ENCODE measurements at places on chromosomes 1 and 21.

- no peak for DNase-seq
Observed at GRCh38 chr1:234538930-234539649, 60.1 kb upstream of the TARBP1 start.

GRCh38 chr1:24688033-24688432 is 44.9 kb downstream of the SRRM1 start:
- DNase-seq: no peak

GRCh38 chr1:13888351-13888986 is 188.5 kb downstream of the PRDM2 start:
- DNase-seq: no peak

GRCh38 chr1:9135073-9135836 is 6.4 kb upstream of the GPR157 start:
- no peak for DNase-seq

DNA sequence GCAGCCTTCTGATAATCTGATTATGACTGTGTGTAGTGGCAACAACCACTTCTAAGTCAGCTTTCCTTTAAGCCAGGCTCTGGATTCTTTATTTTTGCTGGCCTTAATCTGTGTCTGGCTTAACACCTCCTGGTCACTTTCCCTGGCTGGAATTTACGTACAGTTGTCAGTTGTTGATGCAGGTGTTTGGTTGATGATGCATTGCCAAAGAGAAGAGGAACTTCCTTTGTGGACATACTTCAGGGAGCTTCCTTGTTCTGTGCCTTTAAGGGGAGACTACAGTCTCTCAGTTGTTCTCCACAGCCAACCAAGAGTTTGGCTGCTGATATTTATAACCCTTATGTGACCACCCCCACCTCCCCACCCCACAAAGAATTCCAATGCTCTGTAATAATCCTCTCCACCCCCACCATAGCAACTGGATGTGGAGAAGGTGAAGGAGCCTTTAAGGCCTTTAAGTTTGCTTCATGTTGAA is 96.0 kb upstream of the BMP8A start:
- no peak for DNase-seq

- no peak for DNase-seq
Observed at GRCh38 chr1:37305841-37306240, 168.5 kb upstream of the ZC3H12A start.

DNA sequence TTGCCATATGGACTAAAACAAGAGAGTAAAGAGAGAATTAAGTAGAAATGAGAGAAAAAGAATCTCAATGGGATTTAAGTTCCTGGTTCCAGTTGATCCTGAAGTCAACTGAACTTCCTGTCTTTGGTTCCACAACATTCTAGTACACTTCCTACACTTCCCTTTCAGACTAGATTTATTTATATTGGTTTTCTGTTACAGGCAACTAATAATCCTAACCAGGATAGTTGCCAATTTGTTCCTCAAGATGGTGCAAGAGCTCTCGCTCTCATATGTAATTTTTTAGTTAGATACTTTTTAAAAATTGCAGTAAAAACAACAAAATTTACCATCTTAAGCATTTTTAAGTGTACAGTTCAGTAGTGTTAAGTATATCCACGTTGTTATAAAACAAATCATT is 28.8 kb upstream of the TRIM45 start:
- DNase-seq: no peak

GRCh38 chr1:159821171-159821867 is 5.4 kb upstream of the SLAMF8 start:
- no peak for DNase-seq

DNA sequence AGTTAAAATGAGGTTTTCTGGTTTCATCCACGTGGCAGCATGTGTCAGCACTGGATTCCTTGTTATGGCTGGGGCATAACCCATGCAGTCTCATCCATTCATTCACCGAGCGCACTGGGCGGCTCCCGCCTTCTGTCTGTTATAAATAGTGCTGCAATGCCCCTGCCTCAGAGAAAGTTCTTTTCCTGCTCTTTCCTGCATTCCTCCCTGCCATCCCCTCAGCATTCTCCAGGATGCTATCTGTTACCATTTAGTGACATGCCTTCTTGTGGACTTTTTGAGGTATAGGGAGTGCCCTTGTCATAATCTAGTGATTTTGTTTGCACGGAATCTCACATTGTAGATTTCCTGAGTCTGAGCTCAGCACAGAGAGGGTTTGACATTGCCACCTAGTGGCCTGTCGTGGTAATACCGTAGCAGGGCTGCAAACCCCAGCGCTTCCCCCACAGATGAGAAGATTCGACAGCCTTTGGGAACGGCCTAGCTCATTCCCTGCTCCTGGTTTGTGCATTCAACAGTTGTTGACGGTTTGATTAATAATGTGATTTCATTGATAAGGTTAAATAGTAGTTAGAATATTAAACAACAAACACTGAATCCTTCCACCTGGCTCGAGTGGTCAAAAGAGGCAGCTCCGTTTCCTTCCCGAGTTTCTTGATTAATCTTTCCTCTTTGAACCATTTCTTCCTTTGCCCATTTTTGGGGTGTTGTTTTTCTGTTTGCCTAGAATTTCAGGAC is 46.3 kb downstream of the UMODL1 start:
- peak; percentile 80 for DNase-seq

DNA sequence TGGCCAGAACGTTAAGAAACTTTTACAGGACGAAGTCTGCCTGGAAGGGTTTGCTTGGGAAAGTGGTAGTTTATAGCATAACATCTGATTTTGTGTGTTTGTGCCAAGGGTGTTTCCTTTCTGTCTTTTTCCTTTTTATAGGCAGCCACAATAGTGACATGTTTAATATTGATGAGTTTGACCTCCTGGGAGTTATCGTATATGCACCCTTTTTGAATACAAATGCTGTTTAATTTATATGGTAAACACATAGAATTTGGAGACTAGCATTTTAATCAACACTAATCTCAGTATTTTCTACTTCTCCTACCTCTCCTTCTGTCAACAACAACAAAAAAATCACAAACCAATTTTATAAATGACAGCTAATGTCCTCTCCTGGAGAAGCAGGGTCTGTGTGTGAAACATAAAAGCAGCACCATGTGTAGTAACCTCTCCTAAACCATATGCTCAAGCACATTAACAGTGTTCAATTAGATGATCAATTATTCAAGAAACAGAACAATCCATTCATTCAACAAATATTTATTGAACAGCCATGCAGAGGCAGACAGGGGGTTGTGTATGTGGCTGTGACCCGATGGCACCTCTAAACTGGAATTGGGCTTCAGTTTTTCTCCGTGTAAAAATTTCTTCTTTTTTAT is 604 bp upstream of the FMN2 start:
- DNase-seq: no peak

- DNase-seq: no peak
Observed at GRCh38 chr1:173280899-173281660, 73.9 kb upstream of the TNFSF4 start.

- no peak for DNase-seq
Observed at GRCh38 chr1:221449801-221450470, 292.0 kb downstream of the DUSP10 start.

Measured in stimulated activated CD4-positive, alpha-beta T cell treated with anti-CD3 and anti-CD28 coated beads, Interleukin-4, amount 100 ng/mL, for 1 hour (primary cell).